COR-L47 (cell line): ENCODE measurements at places on chromosomes 1 and 21.

DNA sequence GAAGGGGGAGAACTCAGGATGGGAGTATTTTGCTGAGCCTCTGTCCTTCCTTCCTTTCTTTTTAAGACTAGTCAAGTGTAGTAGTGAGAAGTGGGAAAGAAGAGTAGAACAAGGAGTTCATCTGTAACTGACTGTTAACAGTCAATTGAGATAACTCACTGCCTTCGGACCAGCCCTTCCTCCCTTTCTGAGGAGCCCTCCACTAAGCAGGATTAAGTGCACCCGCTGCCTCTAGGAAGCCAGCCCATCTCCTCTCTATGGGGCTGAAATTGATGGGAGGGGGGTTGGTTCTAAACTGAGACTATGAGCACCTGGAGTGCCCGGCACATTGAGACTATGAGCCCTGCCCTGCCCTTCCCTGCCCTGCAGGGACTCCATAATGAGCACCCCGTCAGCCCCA is 72.7 kb upstream of the TINAGL1 start:
- no peak for DNase-seq

- no peak for DNase-seq
Measured at GRCh38 chr1:199170711-199171110, 531.9 kb downstream of the PTPRC start.

GRCh38 chr1:81921344-81921743 is 120.6 kb downstream of the ADGRL2 start:
- DNase-seq, result no peak

DNA sequence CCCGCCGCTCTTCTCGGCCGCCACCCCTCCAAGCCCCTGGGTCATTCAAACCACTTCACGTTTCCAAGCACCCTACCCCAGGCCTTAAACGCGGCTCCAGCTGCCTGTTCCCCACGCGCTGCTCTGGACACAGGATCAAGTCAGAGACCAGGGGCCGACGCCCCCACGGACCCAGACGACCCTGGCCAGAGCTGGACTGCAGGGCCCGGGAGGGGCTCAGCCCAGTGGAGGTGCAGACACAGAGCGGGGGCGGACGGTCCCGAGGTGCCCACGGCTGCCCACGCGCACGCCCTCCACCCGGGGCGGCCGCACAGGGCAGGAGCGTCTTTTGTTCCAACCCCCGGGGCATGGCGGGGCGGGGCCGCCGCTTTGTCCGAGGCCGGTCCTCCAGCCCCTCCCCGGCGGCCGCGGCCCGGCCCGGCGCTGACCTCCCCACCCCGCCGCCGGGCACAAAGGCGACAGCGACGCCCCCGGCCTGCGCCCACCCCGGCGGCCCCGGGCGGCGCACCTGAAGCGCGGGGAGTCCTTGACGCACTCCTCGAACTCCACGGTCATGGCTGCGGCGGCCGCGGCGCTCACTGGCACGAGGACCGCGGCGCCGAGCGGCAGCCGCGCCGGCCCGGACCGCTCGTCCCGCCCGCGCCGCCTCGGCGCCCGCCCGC is 338 bp downstream of the ACAP3 start:
- no peak for DNase-seq

DNA sequence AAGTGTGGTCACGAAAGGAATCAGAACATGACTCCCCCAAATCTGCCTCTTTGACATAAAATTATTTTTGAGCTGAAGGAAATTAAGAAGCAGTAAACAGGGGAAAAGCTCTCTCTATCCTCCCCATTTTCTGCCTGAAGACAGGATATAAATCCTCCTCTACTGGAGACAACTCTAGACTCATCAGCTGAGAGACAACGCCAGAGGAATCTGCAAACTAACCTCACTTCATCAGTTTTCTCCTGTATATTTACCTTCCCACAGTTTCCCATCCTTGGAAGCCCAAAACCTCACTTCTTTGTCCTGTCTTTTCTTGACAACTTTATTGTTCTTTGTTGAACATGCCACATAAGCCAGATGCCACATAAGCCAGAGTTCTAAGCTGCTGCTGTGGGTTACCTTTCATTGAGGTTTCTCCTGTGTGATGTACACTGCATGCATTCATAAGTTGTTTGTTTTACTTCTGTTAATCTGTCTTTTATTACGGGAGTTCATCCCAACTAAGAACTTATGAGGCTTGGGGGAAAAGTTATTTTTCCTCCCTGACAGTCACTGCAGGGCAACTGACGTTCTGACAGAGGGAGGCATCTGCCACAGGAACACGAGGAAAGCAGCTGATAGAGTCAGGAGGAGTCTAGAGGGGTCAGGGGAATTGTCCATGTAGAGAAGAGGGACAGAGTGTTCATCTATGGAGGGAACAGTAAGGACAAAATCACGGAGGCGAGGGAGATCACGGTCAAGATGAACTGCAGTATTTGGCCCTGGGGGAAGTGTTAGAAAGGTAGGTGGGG is 19.2 kb downstream of the ST6GALNAC3 start:
- DNase-seq, result no peak

- no peak for DNase-seq
Measured at GRCh38 chr1:83497563-83497962, 501.4 kb downstream of the TTLL7 start.

DNA sequence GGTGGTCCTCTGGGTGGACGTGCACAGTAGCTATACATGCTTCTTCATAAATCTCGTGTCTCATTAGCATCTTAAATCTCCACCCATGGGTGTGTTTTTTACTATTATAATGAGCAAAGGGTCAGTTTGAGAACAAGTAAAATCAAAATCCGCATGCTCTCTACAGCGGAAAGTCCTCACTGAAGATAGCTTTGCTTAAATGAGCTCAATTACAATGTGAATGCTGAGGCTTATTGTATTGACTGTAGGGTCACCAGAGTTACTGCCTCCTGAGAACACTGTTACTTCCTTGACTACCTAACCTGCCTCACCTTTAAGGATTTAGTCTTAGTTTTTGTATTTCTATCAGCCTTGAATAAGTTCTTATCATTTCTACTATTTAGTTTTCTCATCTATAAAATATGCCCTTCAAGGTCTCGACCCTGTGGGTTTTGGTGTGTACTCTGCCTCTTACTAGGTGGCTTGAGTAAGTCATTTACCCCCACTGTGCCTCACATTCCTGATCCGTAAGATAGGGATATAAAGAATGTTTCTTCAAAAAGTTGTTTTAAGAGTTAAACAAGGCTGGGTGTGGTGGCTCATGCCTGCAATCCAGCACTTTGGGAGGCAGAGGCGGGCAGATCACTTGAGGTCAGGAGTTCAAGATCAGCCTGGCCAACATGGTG is 7.9 kb downstream of the SLAMF7 start:
- DNase-seq, result no peak

DNA sequence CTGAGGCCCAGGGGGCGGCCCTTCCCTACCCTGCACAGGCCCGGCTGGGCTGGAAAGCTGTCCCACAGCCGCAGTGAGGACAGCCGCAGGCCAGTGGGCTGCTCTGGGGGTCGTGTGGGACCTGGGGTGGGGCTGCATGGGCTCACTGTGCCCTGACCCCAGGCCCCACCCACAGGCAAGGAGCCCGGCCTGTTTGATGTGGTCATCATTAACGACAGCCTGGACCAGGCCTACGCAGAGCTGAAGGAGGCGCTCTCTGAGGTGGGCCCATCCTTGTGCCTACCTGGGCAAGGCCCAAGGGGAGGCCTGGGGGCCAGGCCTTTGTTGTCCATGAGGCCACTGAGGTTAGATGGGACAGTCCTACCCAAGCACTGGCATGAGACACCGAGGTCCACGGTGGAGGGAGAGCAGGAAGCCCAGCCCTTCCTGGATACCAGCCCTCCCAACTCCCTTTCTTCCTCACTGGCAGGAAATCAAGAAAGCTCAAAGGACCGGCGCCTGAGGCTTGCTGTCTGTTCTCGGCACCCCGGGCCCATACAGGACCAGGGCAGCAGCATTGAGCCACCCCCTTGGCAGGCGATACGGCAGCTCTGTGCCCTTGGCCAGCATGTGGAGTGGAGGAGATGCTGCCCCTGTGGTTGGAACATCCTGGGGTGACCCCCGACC is 1.4 kb upstream of the GJC2 start:
- no peak for DNase-seq

DNA sequence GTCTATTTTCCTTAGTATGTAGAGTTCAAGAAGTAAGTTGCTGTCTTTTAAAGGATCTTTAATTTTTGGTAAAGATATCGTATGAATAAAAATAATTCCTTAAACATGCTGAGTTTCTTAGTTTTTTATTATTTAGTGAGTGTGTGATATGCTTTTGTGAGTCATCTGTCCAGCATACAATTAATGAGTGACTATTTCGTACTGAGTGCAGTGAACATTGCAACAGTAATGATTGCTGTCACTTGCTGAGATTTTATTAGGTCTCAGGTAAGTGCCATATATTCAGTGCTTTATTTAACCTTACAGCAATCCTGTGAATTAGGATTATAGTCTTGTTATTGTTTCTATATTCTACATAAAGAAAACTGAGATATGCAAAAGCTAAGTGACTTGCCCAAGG is 22.6 kb downstream of the MIGA1 start:
- no peak for DNase-seq

DNA sequence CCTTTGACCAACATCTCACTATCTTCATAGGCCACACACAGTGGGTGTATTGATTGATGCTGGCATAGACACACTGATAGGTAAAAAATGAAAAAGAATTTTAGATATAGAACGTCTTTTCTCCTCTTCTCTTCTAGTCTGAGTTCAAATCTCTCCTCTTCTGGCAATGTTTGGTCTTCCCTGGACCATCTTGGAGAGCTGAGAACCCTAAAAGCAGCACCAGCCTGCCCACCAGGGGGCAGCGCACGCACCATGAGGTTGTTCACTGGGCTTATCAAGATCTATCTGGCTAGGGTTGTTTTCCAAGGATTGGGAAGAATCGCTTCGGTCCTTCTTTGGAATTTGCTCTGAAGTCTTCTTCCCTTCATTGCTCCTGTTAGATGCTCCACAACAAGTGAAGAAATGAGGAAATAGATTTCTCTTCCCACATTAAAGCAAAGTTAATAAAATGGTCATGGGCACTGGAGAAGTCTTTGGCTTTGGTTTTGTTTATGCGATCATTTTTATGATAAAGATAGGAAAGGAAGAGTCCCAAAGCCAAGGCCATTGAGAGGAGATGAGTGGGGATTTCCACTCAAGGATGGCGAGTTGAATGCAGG is 104.0 kb upstream of the OLIG2 start:
- DNase-seq, result no peak

DNA sequence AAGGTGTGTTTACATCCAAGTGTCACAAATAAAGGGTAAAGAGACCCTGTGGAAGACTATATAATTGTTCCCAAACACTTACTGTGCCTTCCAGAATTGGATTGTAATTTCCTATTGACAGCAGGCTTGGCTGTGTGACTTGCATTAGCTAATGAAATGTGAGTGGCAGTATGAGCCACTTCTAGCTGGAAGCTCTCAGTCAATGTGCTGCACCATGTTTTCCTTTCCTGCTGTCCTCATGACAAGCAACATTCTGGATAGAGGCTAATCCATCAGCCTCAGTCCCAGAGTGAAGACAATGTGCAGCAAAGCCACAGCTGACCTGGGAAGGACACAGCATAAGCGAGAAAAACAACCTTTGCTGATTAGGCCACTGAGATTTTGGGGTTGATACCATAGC is 5.9 kb upstream of the FOXJ3 start:
- DNase-seq, result peak; percentile 86

DNA sequence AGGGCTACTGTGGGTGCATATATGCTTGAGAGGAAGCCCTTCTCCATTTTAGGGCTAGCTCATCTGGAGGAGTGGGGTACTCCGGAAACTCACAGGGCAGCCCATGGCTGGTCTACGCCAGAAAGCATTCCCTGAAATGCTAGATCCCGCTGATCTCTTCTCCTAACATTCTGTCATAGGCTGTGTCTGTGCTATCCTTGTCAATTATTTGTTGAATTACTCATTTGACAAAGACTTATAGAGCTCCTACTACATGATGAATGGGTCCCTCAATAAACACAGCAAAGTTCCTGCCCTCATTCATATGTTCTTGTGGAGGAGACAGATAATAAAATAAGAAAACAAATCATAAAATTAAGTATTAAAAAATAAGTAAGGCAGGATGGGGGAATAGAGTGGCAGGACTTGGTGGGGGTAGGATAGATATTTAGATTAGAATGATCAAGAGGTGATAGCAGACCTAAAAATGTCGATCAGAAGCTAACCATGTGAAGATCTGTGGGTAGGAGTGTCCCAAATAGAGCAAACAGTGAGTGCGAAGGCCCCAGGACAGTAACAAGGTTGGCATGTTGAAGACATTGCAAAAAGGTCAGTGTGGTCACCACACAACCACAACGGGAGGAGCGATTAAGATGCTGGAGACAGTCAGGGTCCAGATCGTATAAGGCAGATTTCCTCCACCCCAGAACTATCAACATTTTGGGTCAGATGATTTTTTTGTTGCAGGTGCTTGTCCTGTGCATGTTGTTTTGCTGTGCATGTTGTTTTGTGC is 13.2 kb downstream of the NGF start:
- DNase-seq, result no peak

GRCh38 chr1:229117664-229118300 is 153.1 kb upstream of the RAB4A start:
- peak; percentile 78 for DNase-seq
